H9 (cell line): ENCODE measurements at places on chromosomes 7 and 10.
A peak's percentile ranks its signal among the peaks of the same experiment; 100 is the strongest.

- no peak for DNase-seq
These were observed 282.8 kb downstream of the AHR start for GRCh38 chr7:17581301-17581700.

DNA sequence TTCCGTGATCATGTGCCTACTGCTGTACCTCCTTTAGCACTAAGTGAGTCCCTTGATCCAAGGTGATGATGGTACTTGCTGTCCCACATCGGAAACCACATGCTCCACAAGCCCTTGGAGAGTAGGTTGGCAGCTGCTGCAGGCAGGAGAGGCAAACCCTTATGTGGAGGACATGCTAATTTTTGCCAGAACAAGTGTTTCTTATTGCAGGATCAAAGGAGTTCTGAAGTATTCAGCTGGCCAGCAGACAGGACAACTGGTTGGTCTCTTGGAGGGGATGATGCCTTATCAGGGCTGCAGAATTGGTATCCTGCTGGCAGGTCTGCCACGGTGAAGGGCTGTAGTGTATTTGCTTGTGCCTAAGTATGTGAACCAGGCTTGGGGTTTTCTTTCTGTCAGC lies 36.8 kb downstream of the NACAD start:
- DNase-seq = no peak

GRCh38 chr7:44754802-44755697 lies 6.4 kb downstream of the ZMIZ2 start:
- DNase-seq = no peak

- DNase-seq = no peak
These were observed 278.7 kb downstream of the CCSER2 start for GRCh38 chr10:84607044-84607443.

DNA sequence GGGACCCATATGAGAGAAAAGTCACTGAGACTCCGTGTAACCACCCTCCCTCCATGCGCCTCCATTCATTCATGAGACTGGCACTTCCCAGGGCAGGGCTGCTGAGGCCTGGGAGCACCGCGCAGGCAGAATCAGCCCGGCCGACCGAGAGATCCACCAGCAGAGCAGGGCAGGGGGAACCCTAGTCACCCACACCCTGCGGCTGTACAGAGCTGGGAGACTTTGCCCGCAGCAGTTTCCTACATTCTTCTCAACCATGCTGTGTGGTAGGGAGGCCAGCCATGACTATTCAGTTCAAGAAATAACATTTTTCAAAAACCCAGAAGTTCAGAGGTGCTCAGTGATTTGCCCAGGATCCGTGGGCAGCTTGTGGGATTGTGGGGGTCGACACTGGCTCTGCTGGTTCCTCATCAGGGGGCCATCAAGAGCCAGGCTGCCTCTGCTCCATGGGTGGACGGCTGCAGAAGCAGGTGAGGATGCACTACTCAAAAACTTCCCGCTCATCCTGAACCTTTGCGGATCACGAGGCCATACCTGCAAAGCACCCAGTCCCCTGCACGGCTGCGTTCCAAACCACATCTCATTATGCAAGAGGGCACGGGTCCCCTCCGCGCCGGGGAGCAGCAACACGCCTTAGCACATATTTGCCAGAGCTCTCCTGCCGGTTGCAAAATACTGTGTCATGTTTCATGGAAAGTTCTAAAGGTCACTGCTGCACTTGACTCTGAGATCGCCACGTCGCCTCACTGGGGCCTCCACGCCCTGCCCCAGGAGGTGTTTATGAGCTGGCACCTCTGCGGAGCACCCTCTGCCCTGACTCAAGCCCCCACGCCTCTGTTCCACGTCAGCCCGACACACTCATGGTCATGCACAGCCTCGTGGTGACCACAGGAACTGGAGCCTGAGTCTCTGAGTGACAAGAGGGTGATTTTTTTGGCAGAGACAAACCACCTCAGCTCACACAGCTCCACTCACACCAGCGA lies 132.0 kb downstream of the PRKAG2 start:
- no peak for DNase-seq

- DNase-seq = no peak
These were observed 685.2 kb downstream of the REEP3 start for GRCh38 chr10:64206409-64206808.

DNA sequence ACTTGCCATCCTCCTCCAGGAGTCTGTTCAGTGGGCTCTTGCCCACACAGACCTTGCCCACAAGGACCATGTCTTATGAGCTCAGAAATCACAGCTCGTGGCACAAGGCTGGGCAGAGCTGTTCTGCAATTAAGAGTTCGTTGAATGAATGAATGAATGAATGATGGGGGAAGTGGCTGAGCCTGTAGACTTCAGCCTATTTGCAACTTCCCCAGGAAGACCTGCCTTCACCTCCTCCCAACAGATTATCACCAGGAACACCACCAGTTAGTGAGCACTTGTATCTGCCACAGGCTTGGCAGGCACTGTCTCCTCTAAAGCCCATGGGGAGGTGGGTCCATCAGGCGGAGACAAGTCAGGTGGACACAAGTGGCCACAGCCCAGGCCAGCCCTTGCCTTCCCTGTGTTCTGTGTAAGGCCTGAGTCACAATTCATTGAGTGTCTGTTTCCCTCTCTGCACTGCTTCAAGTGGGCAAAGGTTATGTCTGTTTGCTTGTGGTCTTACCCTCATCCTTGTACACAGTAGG lies 1.8 kb upstream of the FGF8 start:
- no peak for DNase-seq

DNA sequence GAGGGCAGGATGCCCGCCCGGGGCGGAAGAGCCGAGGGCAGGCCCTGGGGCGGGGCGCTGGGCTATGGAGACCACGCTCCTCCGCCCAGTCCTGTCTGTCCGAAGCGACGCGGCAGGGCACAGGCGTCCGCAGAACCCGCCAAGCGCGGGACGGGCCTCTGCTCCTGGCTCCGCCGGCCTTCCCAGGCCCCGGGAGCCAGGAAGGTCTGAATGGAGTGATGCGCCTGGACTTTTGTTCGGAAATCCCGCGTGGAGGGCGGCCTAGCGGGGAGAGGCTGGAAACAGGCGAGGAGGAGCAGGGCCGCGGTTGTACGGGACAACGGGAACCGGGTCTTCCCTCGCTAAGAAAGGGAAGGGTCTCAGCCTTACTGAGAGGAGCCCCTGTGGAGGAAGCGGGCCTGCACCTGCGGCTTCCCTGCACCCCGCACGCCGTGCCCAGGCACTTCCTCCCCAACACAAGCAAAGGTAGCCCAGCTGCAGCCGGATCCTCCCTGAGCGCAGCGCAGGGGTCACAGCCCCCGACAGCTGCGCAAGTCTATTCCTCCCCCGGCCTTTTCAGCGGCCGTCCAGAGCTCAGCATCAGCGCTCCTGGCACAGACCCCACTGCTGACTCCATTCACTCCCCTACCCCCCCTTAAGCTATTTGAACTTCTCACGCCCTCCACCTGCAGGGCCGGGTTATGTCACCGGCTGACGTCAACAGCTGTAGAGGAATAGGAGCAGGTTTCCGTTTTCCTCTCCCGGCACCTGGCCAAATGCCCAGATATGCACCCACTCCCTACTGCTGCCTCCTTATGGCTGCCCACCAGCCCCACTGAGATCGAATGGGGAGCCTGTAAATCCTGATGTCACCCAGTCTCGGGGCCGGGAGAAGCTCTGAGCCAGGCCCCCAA lies 143.2 kb upstream of the RET start:
- peak; percentile 63 for DNase-seq

DNA sequence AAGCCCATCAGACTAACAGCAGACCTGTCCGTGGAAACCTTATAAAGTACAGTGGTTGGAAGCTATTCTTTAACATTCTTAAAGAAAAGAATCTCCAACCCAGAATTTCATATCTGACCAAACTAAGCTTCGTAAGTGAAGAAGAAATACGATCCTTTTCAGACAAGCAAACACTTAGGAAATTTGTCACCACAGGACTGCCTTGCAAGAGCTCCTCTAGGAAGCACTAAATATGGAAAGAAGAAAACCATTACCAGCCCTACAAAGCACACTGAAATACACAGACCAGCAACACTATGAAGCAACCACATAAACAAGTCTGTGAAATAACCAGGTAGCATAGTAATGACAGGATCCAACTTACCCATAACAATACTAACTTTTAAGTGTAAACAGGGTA lies 177.7 kb upstream of the PRSS1 start:
- DNase-seq = no peak

GRCh38 chr10:21398563-21399231 lies 126.8 kb downstream of the SKIDA1 start:
- DNase-seq = no peak

DNA sequence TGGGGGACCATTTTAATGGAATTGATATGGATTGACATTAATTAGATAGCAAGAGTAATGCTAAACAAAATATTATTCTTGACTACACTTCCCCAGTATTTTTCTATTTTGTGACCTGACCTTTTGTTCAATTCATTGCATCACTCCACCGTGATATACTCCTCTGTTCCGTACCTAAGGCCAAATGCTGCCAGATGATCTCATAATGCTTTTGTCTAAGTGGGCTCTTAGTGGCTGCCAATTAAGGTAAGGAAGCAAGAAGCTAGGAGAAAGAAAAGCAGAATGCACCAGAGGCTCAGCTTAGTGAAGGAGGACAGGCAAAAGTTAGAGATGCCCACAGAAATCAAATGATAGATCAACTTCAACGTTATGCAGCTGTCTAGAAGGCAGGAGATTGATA lies 36.4 kb downstream of the FEZF1 start:
- DNase-seq = no peak

DNA sequence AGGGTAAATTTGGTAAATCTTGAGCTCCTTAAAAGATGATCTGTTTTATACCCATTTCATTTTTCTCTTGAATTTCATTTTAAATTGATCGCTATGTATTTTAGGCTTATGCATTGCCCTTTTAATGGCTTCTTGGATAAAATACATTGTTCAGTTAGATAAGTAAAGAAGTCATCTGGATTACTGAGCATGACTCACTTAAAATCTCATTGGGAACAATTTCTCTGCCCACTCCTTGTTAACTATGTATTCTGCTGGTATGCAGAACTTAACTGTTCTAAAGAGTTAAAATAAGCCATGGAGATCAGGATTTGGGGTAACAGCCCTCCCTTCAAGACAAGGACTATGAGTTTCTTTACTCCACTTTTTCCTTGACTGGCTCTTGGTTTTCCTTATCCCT lies 134.2 kb downstream of the SND1 start:
- no peak for DNase-seq
